ENCODE measurements at places on chromosomes 7 and 10.

- DNase-seq: no peak
Measured at GRCh38 chr10:33722067-33722466, 387.6 kb upstream of the NRP1 start.

- no peak for DNase-seq
Measured at GRCh38 chr7:104793066-104793465, 220.9 kb upstream of the KMT2E start.

- DNase-seq: no peak
Measured at GRCh38 chr7:23654508-23654907, 25.5 kb upstream of the FAM221A start.

- no peak for DNase-seq
Measured at GRCh38 chr7:155371331-155371883, 73.7 kb downstream of the INSIG1 start.

GRCh38 chr10:67666416-67667034 is 29.5 kb downstream of the CTNNA3 start:
- DNase-seq: no peak

DNA sequence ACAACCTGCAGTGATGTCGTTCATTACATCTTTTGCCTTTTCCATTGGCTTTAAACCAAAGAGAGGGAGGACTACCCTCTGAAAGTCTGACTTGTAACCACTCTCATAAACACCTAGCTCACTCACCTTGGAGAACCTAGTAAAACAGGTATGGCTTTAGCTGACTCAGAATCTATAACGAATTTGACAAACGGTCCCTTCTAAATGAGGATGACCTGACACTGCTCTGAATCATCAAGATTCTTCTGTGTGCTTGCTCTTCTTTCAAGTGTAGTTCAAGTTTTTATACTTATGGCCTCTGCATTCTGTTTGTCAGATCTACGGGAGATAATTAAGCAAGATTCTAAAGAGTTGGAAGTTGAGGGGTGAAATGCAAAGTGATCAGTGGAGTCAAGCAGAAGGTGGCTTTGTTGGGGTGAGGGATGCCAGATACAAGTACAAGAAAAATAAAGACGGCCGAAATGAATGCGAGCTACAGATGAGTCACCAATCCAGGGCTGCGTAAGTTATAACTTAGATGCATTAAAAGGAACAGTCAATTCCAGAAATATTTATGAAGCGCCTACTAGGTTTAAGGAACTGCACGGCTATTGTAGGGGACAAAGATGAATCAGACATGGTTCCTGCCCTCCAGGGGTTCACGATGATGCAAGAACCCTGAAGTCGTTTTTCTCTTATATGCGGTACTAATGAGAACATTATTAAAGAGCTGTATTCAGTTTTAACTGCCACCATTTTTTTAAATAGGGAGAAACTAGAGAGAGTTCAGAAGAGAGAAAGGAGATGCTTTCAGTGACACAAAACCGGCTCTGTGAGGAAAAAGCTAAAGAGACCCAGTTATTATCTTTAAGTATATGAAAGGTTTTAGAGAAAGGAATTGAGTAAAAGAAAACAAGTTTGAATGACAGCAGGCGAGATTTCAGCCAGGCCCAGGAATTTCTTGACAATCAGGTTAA is 6.5 kb downstream of the HIPK2 start:
- no peak for DNase-seq

GRCh38 chr10:42645103-42645502 is 6.7 kb upstream of the ZNF33B start:
- DNase-seq: no peak

DNA sequence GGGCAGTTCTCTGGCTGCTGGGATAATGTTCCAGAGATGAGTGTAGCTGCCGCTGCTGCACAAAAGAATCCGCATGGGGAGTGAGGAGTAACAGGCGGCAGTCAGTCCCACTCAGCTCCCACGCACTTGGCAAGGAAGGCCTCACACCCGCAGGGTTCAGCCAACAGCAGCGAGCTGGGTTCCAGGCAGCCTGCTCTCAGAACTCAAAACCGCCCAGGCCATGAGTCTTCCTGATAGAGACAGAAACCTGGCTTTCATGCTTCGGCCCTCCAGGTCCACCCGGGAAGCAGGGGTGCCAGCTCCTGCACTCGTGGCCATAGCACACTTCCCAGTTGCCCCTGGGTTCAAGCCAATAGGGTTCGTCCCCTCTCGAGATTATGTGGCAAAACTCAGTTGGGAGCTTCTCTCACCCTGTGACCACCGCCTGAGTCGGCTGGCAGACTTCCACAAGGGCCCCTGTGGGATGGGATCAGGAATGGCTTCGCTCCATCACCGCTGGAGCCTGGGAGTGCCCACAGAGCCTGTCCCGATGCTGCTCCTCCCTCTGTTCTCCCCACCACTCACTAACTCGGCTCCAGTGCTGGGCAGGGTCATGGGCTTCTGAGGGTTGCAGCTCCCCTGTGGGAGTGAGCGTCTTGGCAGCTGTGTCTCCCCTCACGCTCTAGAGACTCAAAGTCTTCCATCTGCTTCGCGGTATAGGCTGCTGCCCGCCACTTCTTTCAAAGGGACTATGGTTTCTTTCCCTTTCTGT is 20.6 kb downstream of the CLRN3 start:
- no peak for DNase-seq

DNA sequence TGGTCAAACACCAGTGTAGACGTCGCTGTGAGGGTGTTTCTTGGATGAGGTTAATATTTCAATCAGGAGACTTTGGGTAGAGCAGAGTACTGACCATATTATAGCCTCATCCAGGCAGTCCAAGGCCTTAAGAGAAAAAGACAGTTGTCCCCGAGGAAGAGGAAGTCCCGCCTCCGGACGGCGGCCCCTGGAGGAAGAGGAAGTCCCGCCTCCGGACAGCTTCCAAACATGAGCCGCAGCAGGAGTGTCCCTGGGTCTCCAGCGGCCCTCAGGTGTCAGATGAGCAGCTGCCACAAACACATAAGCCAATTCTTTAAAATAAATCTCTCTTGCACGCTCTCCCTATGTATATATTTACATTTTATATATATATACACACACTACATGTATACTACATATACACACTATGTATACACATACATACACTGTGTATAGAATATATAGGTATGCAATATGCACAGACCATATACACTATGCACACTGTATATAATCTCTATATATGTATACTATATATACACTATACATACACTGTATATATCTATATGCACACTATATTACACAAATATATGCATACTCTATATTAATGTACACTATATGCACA is 37.5 kb downstream of the PWWP2B start:
- DNase-seq: no peak

GRCh38 chr7:115694424-115694823 is 336.1 kb downstream of the TFEC start:
- no peak for DNase-seq

GRCh38 chr7:50920031-50920635 is 137.4 kb upstream of the GRB10 start:
- no peak for DNase-seq

DNA sequence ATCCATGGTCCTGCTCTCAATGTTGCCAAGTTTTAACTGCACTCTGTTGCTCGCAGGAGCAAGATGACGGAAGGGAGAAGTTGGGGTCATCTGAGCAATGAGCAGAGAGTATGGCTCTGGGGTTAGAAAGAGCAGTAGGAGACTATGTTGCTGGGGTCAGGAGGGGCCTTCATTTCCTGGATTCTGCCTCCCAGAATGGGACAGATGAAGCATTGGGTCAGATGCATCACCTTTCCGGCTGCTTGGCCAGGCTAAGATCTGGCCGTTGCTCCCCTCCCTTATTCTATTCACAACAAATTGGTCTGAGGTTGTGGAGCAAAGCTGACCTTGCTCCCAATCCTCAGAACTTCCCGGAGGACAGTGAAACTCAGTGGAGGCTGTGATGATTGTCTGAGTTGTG is 22.4 kb downstream of the STMP1 start:
- no peak for DNase-seq

- DNase-seq: no peak
Measured at GRCh38 chr7:2399848-2400587, 3.4 kb upstream of the CHST12 start.

DNA sequence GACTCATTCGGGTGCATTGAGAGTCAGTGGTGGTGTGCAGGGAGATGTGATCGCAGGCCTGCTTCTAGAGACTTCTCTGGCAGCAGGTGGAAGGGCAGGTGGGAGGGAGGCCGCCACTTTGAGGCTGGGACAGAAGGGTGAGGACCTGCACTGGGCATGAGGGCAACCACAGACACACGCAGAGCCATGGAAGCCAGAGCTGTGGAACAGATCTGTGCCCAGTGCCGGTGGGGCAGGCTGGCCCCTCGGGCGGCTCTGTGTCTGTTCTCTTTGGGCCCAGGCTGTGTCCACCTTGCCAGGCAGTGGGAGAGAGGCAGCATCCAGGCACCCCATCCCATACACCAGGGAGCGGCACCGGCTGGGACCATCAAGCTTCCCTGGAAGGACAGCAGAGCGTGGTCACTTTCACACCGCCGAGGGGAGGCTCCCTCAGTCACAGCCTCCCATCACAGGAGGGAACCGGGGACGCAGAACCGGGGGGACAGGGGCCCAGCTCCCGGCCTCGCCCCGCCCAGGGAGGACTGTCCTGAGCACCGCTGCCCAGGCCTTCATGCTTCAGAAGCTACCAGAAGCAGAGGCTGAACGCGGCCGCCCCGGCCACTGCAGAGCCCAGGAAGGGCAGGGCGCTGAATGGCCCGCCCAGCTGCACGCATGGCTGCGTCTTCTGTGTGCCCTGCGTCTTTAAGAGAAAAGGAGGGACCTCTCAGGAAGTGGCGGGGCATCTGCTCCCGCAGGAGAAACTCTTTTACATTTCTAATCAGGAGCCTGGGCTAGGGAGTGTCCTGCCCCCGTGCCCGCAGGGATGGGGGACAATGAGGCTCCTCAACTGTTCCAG is 32.1 kb downstream of the EN2 start:
- DNase-seq: no peak

GRCh38 chr10:99325281-99325680 is 3.9 kb upstream of the CNNM1 start:
- no peak for DNase-seq

GRCh38 chr7:69739931-69740431 is 141.7 kb downstream of the AUTS2 start:
- no peak for DNase-seq

DNA sequence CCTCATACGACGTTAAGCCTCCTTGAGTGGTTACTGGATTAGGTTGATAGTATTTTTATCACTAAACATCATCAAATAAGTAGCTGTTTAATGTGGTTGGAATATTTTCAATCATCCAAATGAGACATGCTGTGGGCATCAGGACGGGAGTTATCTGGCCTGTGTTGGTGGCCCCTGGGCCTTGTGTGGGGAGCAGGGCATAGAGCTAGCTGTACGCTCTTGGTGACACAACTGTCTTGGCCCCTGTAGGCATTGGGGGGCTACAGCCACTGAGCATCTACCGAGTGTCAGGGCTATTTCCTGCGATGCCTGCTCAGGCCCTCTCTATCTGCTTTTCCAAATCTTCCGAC is 28.3 kb downstream of the BAG3 start:
- no peak for DNase-seq

DNA sequence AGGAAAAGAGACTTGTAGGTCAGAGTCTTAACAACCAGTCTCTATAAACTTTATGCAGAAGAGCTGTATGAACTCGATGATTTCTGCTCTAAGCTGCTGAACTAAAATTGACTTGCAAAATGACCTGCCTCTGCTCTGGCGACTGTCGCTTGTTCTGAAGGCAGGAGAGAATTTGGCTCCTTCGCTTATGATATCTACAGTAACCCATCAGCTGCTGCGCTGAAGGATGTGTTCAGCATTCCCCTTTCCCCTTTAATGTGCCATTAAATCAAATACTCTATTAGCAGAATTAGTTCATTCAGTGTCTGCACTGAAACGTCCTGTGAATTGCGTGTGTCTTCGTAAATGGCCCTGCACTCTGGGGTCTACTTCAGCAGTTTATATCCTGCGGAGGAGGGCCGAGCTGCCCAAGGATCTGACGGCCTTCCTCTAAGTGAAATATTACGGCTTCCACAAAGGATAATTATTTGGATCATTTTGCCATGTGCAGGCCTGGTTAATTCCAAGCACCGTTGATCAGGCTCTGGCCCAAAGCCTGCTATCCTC is 254.9 kb downstream of the SNX10 start:
- no peak for DNase-seq

GRCh38 chr7:151138153-151138851 is 29.2 kb downstream of the GBX1 start:
- no peak for DNase-seq

- peak; percentile 48 for DNase-seq
Measured at GRCh38 chr7:74656441-74656836, 1.1 kb upstream of the GTF2I start.

- DNase-seq: no peak
Measured at GRCh38 chr10:87058171-87058570, 36.5 kb downstream of the GLUD1 start.

DNA sequence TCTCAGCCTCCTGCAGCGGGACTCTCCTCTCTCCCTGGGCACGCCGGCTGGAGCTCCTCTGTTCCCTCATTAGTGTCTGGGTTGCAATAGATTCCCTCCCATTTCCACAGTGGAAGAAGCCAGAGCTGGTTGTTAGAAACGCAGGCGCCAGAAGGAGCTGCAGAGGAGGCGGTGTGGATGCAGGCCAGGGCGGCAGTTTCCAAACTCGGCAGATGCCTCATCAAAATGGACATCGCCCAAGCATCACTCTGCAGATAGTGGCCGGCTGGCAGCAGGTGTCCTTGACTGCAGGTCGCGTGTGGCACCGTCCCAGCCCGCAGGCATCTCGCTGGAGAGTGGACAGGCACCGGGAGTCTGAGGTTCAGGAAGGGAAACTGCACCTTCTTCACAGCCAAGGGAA is 201.8 kb downstream of the TCERG1L start:
- no peak for DNase-seq

- no peak for DNase-seq
Measured at GRCh38 chr10:35372329-35372728, 36.0 kb downstream of the CCNY start.

DNA sequence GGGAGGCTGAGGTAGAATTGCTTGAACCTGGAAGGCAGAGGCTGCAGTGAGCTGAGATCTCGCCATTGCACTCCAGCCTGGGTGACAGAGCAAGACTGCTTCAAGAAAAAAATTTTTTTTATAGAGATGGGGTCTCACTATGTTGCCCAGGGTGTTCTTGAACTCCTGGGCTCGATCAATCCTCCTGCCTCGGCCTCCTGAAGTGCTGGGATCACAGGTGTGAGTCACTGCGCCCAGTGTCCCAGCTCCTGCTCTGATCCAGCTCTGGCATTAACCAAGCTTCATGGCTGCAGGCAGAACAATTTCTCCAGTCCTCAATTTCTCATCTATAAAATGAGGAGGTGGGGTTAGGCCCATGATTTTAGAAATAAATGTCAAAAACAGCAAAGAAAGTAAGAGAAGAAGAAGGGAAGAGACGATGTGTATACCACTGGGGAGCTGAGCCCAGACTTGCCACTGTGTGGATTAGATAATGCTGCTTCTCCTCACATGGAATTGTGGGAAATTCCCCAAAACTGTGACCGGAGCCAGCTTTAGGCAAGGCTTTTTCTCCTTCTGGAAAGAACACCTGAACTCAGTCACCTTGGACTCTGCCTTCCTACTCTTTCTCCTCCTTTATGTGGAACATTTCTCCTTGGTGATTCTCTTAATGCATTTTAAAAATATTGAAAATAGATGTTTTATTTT is 25.5 kb downstream of the IL15RA start:
- DNase-seq: no peak
